NCI-H345 (cell line): ENCODE measurements at places on chromosomes 7 and 10.

- peak; percentile 41 for DNase-seq
Observed at GRCh38 chr10:127313996-127314700, 117.8 kb upstream of the INSYN2A start.

GRCh38 chr10:73058057-73058591, 38.5 kb downstream of the P4HA1 start:
- DNase-seq, result no peak

GRCh38 chr10:11625019-11625735, 13.7 kb upstream of the USP6NL start:
- DNase-seq, result no peak

DNA sequence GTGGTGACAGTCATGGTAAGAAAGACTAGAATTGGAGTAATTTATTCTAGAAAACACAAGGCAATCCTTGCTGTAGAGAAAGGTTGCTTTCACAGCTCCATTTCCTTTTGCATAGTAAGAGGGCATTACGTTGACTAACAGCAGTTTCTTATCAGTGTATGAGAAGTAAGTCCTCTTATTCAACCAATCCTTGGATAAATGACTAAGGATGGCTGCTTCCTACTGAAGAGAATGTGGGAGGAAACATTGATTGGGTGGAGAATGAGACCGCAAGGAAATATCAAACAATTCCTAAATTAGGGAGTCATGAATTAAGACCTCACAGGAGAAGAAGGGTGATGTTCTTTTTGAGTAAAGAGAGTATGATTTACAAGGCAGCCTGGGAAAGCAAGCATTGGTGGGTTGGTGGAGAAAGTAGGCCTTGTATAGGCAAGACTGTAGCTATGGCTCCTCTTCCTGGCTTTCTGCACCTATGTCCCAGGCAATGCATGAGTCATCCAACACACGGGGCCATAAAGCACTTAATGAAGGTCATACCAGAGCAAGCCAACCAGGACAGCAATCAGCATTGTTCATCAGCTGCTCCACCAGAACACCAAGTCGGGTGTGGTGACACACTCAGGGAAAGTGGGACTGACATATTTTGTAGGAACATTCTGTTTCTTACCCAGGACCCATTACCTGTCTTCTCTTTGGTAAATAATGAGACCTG, 5.6 kb downstream of the MGAM start:
- DNase-seq, result no peak

- DNase-seq, result no peak
Observed at GRCh38 chr7:116912269-116912909, 40.9 kb upstream of the ST7 start.

DNA sequence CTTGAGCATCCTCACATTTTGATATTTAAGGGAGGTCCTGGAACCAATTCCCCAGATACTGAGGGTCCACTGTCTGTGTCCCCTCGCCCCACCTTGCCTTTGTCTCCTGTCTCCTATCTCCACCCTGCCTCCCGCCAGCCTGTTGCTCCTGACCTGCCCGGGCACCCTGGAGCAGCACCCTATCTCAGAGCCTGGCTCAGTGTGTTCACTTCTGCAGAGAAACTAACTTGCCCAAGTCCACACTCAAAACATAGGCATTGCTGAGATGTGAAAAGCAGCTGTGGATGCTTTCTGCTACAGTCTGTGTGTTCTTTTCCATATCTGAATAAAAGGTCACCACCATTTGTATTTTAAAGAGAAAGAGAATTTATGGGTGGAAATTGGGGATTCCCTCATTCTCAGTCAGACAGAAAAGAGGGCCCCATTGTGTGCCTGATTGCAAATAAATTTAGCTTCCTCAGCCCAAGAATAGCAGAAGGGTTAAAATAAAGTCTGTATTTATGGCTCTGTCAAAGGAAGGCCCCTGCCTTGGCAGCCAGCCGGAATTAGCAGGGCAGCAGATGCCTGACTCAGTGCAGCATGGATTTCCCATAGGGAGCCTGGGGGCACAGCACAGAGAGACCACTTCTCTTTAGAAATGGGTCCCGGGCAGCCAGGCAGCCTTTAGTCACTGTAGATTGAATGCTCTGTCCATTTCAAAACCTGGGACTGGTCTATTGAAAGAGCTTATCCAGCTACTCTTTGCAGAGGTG, 161.3 kb downstream of the EGFR start:
- DNase-seq, result no peak

DNA sequence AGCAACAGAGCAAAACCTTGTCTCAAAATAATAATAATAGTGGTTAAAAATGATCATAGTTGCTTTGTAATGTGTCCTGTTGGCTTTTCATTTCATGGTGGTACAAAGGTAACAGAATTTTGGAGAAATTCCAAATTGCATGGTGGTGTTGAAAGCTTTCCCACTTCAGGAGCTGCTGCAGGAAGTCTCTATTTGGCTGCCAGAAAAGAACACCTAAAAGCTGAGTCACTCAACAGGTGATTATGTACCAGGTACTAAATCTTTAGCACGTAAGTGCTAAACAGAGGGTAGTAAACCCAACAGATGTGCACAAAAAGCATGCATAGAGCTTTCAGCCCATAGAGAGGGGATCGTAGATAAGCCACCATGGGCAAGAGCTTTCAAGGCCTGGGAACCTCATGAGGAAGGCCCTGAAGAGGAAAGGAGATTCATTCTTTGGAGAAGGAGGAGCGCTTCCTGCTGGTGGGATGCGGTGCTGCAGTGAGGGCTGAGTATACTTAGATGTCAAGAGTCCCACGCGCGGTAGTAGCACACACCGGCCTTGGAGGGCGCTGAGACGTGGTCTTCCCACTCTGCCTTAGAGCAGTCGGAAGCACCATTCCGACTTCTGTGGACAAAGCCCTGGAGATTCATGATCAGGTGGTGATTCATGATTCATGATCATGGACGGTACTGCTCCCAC, 118.7 kb downstream of the RALA start:
- DNase-seq, result peak; percentile 40

- no peak for DNase-seq
Observed at GRCh38 chr7:46226860-46227259, 305.8 kb upstream of the IGFBP3 start.
